ENCODE measurements at places on chromosomes 12 and 14.

- DNase-seq = no peak
Observed at GRCh38 chr12:58148405-58148804, 207.0 kb downstream of the ATP23 start.

- no peak for DNase-seq
Observed at GRCh38 chr14:94584591-94585280, 3.5 kb downstream of the SERPINA5 start.

DNA sequence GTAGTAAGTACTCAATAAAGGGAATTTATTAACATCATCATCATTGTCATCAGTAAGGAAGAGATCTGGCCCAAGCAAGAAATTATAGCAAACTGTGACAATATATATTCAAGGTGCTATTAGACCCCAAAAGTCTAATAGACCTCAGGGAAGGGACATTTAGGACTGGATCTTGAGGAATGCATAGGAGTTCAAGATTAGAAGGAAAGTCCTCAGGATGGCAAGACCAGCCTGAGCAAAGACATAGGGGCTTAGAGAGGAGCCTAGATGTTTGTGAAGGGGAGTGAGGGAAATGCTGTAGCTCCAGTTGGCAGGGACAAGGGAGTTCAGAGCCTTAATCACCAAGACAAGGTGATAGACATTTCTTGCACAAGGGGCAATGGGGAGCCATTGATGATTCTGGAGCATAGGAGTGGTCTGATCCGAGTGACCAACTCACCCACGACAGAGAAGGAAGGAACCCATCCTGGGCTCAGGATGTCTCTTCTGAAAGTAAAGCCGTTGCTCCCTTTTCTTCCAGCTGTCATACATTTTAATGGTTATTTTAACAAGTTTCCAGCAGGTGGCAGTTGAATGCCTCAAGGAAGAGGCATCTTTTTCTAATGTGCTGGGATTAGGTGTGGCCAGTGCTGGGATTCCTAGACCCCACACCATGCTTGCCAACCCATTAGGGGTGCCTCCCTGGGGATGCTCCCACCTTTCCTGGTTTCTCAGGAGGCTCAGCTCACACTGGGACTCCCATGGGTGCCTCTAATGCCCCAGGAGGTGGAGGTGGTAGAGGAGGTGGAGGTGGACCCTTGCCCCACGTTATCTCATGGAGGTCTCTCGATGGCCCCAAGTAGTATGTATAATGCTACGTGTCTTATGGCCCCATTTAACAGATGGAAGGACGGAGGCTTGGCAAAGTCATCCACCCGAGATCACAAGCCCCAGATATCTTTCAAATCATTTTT lies 37.8 kb downstream of the PHETA1 start:
- DNase-seq = peak; percentile 82

DNA sequence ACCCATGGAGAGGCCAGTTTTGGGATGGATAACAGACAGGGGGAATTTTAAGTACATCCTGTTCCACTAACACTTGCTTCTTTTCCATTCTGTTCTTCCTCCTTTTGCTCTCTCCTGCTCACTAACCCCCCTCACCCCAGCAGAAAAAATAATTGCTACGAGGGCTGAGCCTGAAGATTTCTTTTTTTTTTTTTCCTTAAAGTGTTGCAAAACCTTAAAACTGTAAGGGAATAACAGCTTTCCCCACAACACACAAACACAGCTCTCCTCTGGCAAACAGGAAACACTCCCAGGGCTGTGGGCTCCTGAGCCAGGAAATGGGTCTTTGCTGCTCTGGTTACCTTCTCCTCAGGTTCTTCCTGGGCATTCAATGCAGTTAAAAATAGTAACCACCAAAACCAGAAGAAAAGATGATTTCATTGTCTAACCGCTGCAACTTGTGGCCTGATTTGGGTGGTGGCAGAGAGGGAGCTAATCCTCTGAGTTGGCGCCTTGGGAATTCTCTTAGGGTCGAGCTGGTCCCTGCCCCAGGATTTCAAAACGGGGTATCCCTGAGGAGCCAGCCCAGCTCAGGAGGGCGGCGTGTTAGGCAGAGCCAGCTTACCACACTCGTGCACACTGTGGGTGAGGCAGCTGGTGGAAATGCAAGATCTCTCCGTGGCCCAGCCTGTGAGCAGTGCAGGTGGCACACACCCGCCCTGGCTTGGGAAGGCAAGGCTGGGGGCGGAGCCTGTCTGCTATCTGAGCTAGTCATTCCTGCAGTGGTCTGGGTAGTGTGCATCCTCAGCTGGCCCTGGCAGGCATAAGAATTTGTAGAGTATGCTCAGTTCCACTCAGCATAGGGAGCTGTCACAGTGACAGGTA lies 17.1 kb upstream of the EMP1 start:
- DNase-seq = peak; percentile 84

- no peak for DNase-seq
Observed at GRCh38 chr12:58860056-58860787, 60.1 kb downstream of the LRIG3 start.

DNA sequence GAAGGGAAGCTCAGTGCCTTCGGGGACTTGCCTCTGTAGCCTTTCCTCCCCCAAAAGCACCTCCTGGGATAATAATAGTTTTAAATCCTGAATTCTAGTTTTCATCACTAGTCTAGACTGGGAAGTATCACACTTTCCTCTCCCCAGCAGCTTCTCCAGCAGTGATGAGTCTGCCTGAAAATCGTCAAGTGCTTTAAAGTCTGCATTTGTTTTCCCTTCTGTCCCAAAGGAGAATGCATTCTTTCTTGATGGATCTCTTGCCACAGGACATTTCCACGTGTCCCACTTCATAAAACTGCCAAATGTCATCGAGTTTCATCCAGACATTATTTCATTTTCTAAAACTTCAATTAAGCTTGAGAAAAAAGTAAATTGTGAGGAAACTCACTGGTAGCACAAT lies 15.0 kb downstream of the CSRP2 start:
- DNase-seq = no peak

DNA sequence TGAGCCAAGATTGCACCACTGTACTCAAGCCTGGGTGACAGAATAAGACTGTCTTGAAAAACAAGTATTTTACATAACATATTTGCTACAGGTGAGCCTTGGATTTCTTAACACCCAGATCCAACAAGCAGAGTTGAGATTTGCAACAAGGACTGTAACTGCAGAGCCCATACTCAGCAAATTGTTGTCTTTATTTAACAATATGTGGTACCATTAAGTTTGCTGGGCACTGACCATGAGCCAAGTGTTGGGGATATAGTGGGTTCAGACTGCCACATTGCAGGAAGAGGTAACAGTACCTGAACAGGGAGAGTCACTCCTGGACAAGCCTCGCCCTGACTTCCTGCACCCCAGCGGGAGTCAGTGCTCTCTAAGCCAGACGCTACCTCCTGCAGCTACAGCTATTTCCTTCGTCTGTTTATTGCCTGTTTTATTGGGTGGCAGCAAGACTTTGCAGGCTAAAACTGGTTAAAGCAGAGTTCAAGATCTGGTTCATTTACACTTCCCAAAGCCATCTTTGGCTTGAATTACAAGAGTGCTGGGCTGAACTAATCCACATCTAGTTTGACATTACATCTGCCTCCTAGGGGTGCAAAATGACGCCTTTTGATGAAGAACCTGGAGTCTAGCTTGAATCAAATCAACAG lies 12.5 kb downstream of the AHSA1 start:
- DNase-seq = no peak

DNA sequence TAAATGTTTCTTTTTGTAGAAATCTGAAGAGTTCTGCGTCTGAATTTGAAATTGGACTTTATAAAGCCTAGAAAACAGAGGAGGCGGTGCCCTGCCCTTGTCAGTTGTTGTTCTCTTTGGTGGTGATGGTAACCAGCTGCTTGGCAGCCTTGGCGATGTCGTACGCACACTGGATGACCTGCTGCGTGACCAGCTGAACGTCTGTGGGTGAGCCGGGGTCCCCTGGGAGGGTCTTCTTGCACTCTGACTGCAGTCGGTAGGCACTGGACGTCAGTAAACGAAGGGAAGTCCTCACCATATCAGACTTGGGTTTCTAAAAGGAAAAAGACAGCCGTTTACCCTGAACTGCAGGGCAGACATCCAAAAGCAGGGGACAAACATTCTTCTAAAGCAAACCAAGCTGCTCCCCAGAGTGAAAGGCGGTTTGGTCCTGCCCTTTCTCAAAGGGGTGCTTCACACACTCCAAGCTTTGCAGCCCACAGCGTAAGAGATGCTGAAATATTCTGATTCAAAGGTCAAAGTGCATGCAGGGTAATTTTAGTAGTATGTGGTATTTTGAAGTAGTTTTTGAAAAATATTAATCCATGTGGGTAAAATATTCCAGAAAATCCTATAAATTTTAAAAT lies 32.9 kb downstream of the TCHP start:
- DNase-seq = no peak

DNA sequence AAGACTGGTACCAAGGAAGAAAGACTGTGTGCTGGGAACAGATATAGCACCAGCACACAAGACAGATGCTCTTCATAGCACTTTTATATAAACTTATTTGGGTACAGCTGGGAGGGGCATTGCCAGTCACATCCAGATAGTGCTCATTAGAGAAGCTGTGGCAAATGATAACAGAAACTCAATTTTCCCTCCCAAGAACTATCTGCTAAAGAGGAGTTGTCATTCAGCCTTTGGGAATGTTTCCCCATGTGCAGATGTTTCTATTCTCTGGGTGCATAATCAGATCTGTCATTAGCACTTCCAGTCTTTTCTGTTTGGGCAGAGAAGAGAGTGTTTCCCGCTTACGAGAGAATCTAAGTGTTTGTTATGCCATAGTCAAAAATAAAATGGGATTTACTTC lies 714.9 kb upstream of the MDGA2 start:
- no peak for DNase-seq

DNA sequence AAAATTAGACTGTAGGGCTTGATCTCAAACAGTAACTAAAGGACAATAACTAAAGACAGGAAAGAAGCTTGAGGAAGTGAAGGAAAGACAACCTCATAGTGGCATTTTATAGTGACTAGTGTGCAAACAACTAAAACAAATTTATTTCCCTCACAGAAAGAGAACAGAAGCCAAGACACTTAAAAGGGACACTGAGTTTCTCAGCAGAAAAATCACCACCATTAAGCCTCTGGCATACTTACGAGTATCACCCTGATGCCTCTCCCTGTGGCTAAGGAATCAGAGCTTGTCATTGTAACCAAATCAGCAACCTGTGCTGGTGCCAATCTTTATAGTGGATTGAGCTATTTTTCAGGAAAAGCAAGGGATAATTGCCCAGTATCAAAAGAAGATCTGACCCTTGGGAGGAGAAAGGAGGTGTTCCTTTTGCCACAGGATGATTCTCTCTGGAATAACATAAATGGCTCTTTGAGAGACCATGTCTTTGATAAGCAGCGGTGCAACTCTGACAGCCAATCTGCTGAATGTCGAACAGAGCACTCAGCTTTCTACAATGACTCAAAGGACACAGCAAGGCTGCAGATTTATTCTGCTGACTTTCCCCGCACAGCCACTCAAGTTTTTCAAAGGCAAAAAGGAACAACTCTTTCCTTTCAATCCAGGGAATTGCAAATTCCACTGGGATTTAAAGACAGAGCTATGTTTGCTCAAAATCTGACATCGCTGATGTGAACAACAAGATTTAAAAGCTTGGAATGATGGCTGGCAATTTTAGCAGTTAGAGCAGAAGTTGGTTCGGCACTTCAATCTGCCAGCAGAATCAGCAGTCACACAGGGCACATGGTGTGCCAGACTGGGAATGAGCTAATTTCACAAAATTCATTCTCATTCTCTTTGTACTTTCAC lies 34.6 kb downstream of the ATF7 start:
- DNase-seq = no peak

DNA sequence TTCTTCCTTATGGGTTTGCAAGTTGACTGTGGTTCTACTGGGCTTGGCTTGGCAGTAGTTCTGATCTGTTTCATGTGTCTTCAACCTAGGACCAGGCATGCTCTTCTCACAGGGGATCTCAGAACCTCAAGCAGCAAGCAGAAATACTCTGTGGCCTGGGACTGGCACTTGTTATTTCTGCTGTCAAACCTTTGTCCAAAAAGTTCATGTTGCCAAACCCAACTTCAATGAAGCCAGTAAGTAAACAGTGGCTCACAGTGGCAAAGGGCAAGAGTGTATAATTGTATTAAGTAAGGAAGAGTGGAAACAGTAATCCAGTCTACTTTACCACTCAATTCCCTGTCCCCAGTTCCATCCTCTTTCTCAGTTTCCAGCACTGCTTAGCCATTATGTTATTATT lies 15.7 kb upstream of the HMGA2 start:
- DNase-seq = no peak

- DNase-seq = no peak
Observed at GRCh38 chr14:99394602-99395156, 86.0 kb downstream of the SETD3 start.

- no peak for DNase-seq
Observed at GRCh38 chr12:70094467-70094866, 148.8 kb upstream of the CNOT2 start.

- peak; percentile 19 for DNase-seq
Observed at GRCh38 chr12:39467432-39467870, 24.5 kb upstream of the KIF21A start.

DNA sequence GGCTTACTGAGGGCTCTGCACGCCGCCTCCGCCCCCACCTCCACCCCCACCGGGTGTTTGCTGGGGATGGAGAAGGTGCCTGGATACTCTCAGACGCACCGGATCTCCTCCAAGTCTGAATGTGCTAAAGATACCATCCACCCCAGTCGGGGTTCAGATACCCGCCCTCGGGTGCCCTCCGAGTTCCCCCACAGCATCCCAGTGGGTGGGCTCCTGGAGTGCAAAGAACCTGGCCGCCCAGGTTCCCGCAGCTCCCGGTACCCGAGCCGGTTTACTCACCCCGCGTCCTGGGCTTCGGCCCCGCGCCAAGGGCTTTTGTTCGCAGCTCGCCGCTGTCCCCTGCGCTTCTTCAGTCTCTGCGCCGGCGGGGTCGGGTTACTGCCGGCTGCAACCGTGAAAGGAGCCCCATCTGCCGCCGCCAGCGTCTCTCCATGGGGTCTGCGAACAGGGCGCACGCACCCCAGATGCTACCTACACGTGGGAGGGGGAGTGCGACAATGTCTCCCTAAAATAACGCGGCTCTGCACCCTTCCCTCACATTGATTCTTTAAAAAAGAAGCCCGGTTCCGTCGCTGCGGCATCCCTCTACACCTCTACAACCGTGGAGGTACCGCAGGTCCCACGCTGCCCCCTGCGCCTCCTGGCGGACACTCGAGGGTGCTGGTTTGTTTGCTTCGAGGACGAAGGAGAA lies at the start of gene CCDC177:
Gene CCDC177 (minus strand): TSS at position 609 of the 691 bp plus-strand sequence. CDS start 1,249 bp downstream, outside the sequence.
- peak; percentile 44 for DNase-seq

- no peak for DNase-seq
Observed at GRCh38 chr14:88089445-88089844, 84.5 kb downstream of the GPR65 start.

DNA sequence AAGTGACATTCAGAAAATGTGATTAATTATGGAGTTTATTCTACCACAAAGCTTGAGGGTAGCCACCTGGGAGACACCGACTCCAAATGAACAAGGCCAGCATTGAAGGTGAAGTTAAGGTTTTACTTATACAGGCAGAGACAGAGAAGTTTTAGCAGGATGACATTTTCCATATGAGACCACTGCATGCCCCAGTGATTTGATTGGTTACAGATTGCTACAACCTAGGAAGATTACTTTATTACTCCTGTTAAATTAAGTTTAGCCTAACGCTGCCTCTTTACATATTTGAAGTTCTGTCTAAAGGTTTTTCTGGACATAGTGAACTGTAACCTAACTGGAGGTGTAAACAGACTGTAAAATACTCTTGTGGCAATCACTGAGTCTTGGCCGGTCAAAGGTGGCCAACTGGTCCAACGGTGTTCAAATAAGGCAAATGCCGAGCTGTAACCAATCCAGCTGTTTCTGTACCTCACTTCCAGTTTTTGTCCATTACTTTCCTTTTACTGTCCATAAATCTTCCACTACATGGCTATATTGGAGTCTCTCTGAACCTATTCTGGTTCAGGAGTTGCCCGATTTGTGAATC lies 57.2 kb downstream of the RIN3 start:
- DNase-seq = no peak

All from ACHN (cell line).